Type B pancreatic cell (in vitro differentiated cells): ENCODE measurements at places on chromosomes 11 and 22.
A peak's percentile ranks its signal among the peaks of the same experiment; 100 is the strongest.

- peaks cover 29% of the 10 kb centered on the region for H3K4me1 ChIP-seq
- H3K36me3 ChIP-seq, result peaks cover 15% of the 10 kb centered on the region
- no peak overlapping the region for H3K4me3 ChIP-seq
- DNase-seq, result no peak
Observed at GRCh38 chr11:95994329-95994728, 70.4 kb upstream of the MTMR2 start.

GRCh38 chr11:63866211-63866610, 27.3 kb downstream of the MARK2 start:
- H3K27me3 ChIP-seq, result no peaks in the 10 kb centered on the region
- peak overlapping the region; percentile 72 for H3K27ac ChIP-seq
- H3K36me3 ChIP-seq, result peaks cover 30% of the 10 kb centered on the region

DNA sequence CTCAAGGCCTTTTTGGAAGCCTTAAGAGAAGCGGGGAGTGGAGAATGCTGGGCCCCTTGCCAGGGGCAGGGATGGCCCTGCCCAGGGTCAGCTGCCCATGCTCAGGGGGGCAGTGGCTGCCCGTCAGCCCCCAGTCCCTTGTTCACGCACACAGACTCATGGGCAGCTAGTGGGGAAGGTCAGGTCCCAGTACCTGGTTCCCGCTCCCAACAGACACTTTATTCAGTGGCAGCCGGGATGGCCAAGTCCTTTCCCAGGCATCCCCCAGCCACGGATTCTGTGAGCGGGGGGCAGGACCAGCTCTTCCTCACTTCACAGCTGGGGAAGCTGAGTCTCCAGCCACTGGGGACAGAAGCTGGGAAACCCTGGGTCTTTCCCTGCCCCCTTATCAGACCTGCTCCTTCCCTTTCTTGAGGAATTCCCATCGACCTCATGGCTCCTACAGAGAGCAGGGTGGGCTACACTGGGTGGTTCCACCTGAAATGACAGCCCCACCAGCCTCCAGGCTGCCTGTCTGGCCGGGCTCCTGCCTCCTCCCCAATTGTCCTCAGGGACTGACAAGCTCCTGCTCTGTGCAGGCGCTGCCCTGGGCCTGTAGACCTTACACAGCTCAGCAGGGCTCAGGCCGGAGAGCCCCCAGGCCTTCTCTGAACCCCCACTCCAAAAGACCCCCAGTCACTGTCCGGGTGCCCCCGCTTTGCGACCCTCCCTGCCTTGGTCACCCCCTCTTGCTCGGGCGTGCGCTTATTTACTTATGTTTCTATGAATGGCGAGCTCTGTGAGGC, 61.0 kb upstream of the FGF3 start:
- H3K4me1 ChIP-seq, result peaks cover 5% of the 10 kb centered on the region
- no peak overlapping the region for H3K27ac ChIP-seq
- H3K27me3 ChIP-seq, result peaks cover 7% of the 10 kb centered on the region
- H3K36me3 ChIP-seq, result no peaks in the 10 kb centered on the region

GRCh38 chr11:69652999-69653398, 12.0 kb downstream of the CCND1 start:
- no peak for DNase-seq
- no peak overlapping the region for H3K27ac ChIP-seq
- peaks cover 8% of the 10 kb centered on the region for H3K36me3 ChIP-seq
- H3K27me3 ChIP-seq, result no peaks in the 10 kb centered on the region

- no peak for DNase-seq
- H3K4me3 ChIP-seq, result peak overlapping the region; percentile 67
- peaks cover 12% of the 10 kb centered on the region for H3K4me1 ChIP-seq
- peaks cover 10% of the 10 kb centered on the region for H3K36me3 ChIP-seq
- H3K27ac ChIP-seq, result peak overlapping the region; percentile 68
Observed at GRCh38 chr11:75576017-75576416, 14.0 kb downstream of the SERPINH1 start.

GRCh38 chr22:42933485-42934091, 76.5 kb upstream of the ARFGAP3 start:
- no peak overlapping the region for H3K4me3 ChIP-seq
- H3K27ac ChIP-seq, result peak overlapping the region; percentile 18
- no peaks in the 10 kb centered on the region for H3K27me3 ChIP-seq
- no peak for DNase-seq
- H3K36me3 ChIP-seq, result peaks cover 3% of the 10 kb centered on the region

DNA sequence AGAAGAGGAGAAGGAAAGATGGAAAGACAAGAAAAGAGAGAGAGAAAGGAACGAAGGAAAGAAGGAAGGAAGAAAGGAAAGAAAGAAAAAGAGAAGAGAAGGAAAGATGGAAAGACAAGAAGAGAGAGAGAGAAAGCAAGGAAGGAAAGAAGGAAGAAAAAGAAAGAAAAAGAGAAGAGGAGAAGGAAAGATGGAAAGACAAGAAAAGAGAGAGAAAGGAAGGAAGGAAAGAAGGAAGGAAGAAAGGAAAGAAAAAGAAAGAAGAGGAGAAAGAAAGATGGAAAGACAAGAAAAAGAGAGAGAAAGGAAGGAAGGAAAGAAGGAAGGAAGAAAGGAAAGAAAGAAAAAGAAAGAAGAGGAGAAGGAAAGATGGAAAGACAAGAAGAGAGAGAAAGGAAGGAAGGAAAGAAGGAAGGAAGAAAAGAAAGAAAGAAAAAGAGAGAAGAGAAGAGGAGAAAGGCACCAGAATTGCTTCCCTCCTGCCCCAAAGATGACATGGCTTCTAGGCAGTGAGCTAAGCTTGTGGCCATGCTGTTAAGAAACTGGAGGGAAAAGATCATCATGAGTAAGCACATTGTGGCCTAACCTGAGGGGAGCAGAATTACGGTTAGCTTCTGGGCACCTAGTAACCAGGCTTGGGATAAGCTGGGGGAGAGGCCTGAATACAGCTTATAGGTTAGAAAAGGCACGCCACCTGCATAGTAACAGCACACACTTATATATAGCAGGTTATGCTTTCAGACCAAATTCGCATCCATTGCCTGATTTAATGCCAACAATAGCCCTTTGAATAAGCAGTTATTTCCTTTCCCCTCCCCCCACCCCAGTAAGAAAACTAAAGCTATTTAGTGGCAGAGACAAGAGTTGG, 2.3 kb upstream of the ST3GAL4 start:
- no peak for DNase-seq
- no peaks in the 10 kb centered on the region for H3K27me3 ChIP-seq
- H3K36me3 ChIP-seq, result peaks cover 6% of the 10 kb centered on the region
- H3K4me3 ChIP-seq, result peak overlapping the region; percentile 74
- H3K4me1 ChIP-seq, result peaks cover 41% of the 10 kb centered on the region
- peak overlapping the region; percentile 56 for H3K27ac ChIP-seq

DNA sequence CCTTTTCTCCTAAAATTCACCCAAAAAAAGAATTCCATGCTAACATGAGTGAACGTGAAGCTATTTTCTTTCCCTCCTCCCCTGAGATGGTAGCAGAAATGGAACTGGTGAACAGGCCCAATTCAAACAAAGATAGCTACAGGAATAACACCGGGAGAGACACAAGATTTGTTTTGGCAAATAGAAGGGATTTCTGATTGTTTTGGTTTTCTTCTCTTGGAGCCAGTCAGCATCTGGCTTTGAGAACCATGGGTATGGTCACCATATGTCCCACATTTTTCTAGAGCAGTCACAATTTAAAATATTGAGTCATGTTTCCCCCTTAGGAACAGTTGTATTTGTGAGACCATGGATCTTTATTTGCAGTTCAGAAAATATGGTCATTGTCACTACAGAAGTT, 214.1 kb downstream of the FAM76B start:
- H3K4me1 ChIP-seq, result peaks cover 24% of the 10 kb centered on the region
- DNase-seq, result no peak
- no peaks in the 10 kb centered on the region for H3K36me3 ChIP-seq
- no peak overlapping the region for H3K4me3 ChIP-seq
- H3K27me3 ChIP-seq, result no peaks in the 10 kb centered on the region

- DNase-seq, result no peak
- no peaks in the 10 kb centered on the region for H3K27me3 ChIP-seq
- no peaks in the 10 kb centered on the region for H3K36me3 ChIP-seq
Observed at GRCh38 chr11:26234451-26234850, 97.5 kb upstream of the ANO3 start.

GRCh38 chr11:64624883-64625481, 34.0 kb downstream of the SLC22A12 start:
- H3K4me1 ChIP-seq, result peaks cover 16% of the 10 kb centered on the region
- no peak overlapping the region for H3K27ac ChIP-seq
- H3K27me3 ChIP-seq, result peaks cover 12% of the 10 kb centered on the region
- H3K4me3 ChIP-seq, result no peak overlapping the region

DNA sequence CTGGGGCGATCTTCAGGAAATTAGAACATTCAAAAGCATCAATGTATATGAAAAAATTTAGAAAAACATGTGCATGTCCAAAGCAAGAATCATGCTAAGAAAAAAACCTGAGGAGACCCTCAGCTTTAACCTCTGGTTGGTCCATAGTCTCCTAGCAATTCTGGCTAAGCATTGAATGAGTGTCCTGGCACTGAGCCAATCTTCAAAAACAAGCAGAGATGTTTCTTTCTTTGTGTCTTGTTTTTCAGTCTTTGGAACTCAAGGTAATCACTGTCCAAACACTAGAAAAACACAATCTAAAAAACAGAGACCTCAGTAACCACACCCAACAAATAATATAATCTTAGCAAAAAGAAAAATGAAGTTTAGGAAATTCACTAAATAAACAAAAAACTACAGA, 205.4 kb upstream of the CARD18 start:
- no peak overlapping the region for H3K4me3 ChIP-seq
- DNase-seq, result no peak
- no peaks in the 10 kb centered on the region for H3K36me3 ChIP-seq
- H3K27me3 ChIP-seq, result no peaks in the 10 kb centered on the region
- H3K4me1 ChIP-seq, result no peaks in the 10 kb centered on the region
- H3K27ac ChIP-seq, result no peak overlapping the region

GRCh38 chr11:88050247-88050646, 125.0 kb downstream of the RAB38 start:
- no peaks in the 10 kb centered on the region for H3K27me3 ChIP-seq
- DNase-seq, result no peak
- H3K4me3 ChIP-seq, result no peak overlapping the region
- peaks cover 4% of the 10 kb centered on the region for H3K4me1 ChIP-seq
- H3K36me3 ChIP-seq, result no peaks in the 10 kb centered on the region
- H3K27ac ChIP-seq, result no peak overlapping the region

DNA sequence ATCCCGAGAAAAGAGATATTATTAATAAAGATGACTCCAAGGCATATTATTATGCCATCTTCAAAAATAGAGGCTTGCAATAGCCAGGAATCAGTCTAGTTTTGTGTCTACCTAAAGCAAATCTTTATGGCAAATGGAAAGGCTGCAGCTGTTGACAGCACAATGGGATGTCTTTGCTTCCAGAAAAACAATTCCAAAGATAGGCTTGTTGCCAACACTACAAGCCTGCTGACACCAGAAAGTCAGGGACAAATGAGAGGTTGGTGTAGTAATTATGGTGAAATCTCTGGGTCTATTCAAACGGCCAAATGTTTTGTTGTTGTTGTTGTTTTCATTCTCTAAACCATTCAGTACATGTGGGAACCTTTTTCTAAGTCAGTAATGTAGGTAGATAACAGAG, 101.8 kb downstream of the LUZP2 start:
- DNase-seq, result no peak
- H3K27ac ChIP-seq, result no peak overlapping the region
- no peaks in the 10 kb centered on the region for H3K36me3 ChIP-seq
- no peak overlapping the region for H3K4me3 ChIP-seq
- H3K4me1 ChIP-seq, result no peaks in the 10 kb centered on the region
- H3K27me3 ChIP-seq, result no peaks in the 10 kb centered on the region

- no peak overlapping the region for H3K27ac ChIP-seq
- peaks cover 4% of the 10 kb centered on the region for H3K27me3 ChIP-seq
- no peak overlapping the region for H3K4me3 ChIP-seq
- no peak for DNase-seq
- no peaks in the 10 kb centered on the region for H3K4me1 ChIP-seq
Observed at GRCh38 chr11:88813233-88813915, 252.4 kb downstream of the GRM5 start.

- H3K4me3 ChIP-seq, result no peak overlapping the region
- no peak for DNase-seq
- peaks cover 22% of the 10 kb centered on the region for H3K27me3 ChIP-seq
- no peaks in the 10 kb centered on the region for H3K4me1 ChIP-seq
Observed at GRCh38 chr11:32186118-32186517, 95.2 kb downstream of the RCN1 start.

GRCh38 chr11:61617515-61617914, 36.6 kb upstream of the SYT7 start:
- DNase-seq, result no peak
- no peak overlapping the region for H3K4me3 ChIP-seq
- H3K36me3 ChIP-seq, result no peaks in the 10 kb centered on the region
- peaks cover 3% of the 10 kb centered on the region for H3K27me3 ChIP-seq
- peaks cover 25% of the 10 kb centered on the region for H3K4me1 ChIP-seq

DNA sequence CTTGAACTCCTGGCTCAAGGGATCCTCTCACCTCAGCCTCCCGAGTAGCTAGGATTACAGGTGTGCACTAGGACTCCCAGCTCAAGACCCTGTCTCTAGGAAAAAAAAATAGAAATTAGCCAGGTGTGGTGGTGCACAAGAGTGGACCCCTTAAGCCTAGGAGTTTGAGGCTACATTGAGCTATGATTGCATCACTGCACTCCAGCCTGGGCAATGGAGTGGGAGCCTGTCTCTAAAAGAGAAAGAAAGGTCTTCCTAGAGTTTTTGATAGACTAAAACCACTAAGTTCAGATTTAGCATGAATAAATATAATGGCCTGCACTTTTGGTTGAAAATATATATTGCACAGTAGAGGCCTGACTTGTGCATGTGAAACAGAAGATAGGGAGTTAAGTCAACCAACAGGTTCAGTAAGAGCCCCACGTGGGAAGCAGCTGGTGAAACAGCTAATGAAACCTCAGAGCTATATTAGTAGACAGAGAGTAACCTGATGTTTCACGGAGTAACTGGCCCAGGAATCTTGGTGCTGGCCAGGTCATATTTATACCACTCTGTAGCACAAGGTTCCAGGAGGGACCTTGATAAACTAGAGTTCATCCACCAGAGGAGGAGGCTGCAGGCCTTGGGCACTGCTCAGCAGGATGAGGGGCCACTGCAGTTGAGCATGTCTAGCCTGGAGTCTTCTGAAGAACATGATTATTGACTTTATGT, 4.6 kb upstream of the MICAL3 start:
- DNase-seq, result no peak
- no peak overlapping the region for H3K27ac ChIP-seq
- H3K4me3 ChIP-seq, result no peak overlapping the region
- peaks cover 4% of the 10 kb centered on the region for H3K4me1 ChIP-seq

DNA sequence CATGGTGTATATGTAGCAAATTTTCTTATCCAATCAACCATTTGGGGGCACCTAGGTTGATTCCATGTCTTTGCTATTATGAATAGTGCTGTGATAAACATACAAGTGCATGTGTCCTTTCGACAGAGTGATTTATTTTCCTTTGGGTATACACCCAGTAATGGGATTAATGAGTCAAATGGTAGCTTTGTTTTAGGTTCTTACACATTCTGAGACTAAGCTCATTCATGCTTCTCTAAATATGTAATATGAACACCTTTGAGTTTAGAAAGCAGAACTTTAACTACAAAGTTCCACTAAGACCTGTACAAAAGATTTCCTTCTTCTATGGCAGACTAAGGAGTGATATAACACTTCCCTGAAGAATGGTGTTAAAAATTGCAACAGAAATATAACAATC, 627.0 kb downstream of the KCNA4 start:
- H3K4me3 ChIP-seq, result no peak overlapping the region
- H3K27me3 ChIP-seq, result peaks cover 2% of the 10 kb centered on the region
- no peak for DNase-seq

- no peak for DNase-seq
- no peaks in the 10 kb centered on the region for H3K27me3 ChIP-seq
- no peak overlapping the region for H3K4me3 ChIP-seq
- no peak overlapping the region for H3K27ac ChIP-seq
Observed at GRCh38 chr22:21917959-21918261, 34.7 kb downstream of the PPM1F start.
